ENCODE measurements at places on chromosomes 6 and 20.

DNA sequence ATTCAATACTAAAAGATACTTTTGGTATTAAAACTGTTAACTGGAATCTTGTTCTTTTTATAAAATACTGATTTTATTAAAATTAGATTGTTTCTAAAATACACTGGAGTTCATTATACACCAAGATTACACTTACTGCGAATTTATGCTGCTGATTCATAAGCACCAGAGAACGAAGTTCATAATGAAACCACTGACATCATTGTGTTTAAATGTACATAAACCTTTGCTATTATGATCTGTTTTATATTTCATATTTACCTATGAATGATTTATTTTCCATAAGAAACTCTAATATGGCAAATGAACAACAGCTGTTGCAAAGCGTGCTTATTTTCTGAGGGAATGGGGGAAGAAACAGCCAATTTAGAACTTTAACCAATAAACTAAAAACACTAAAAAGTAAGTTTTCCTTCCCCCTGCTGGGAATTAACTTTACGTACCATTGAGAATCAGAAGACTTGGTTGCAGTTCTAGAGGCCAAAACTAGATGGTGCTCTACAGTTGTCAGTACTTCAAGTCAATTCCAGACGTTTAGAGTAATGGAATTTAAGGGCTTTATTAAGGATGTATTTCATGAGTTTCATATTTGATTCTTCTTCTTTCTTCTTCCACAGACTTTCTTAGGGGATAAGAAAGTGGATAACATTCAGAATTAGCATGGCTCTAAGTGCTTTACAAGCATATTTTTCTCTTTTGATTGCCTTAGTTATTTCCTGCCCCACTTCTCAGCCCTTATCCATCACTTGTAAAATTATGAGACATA, 30.8 kb upstream of the COL19A1 start:
- DNase-seq = no peak

DNA sequence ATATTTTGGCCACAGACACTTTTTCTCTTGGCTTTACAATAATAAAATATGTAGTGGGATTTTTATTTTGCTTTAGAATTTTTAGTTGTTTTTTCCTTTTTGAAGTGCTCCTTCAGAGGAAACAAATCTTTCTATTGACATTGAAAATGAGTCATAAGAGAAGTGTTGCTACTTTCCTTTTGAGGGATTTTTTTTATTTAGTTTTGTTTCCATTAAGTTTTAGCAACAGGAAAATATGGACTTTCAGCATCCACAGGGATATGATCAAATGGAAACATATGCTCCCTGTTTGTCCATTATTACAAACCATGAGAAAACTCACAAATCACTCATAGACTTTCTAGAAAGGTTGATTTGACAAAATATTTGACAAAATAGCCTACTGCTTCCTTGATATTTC, 65.3 kb upstream of the BMP2 start:
- DNase-seq = no peak

- no peak for DNase-seq
These were observed 10.6 kb upstream of the FAM8A1 start for GRCh38 chr6:17589406-17590096.

- DNase-seq = no peak
These were observed 312.3 kb downstream of the CDC5L start for GRCh38 chr6:44699851-44700250.

DNA sequence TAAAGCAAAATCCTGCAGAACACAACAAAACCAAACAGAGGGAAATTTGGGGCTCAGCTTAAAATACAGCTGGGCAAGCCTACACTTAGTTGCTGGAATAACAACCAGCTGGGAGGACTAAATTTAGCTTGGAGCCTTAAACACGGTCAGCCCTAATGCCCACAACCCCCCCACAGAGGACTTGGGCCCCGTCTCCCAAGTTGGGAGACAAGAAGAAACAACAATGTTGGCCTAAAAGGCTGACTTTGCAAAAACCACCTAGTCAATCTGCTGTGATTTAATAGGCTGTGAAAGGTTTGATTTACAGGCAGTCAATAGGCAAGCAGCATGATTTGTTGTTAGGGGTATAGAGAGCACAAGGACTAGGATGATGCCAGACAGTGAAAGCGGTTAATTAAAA, 40.3 kb upstream of the ARMC2 start:
- no peak for DNase-seq

- DNase-seq = no peak
These were observed 480 bp upstream of the NT5E start for GRCh38 chr6:85449388-85449817.

DNA sequence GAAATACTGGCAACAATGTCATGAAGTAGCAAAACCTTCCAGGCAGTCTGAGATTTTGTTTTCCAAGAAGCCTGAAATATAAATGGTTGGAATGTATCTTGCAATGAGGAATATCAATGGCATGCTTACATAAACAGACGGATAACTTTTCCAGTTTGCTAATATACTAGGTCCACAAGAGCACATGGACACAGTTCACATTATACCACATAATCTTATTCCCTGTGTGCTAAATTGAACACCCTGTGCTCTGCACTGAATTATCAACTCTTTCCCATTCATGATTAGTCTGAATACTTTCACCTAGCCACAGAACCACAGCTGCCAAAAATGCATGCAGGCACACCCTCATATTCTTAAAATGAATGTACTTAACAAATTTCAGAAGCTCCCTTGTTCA, 274.3 kb downstream of the COL12A1 start:
- no peak for DNase-seq

- DNase-seq = no peak
These were observed 792.8 kb upstream of the EYS start for GRCh38 chr6:66499851-66500250.

GRCh38 chr6:147366290-147366689, 142.2 kb upstream of the SAMD5 start:
- no peak for DNase-seq

DNA sequence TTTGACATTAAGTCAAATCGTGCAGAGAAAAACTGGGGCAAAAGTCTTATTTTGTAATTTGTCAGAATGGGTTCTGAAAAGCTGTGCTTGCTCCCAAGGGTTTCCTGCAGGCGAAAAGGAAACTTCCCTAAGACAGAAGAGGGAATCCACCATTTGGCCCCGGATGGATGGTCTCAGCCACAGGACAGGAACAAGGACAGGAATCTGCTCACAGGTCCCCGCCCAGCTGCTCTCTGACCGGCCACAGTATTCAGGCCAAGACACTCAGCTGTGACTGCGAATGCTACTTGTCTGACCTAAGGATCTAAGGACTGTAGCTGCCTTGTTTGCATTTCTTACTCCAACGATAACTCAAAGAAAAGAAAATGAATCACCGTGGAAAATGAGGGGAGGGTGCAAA, 197.0 kb downstream of the BMP7 start:
- DNase-seq = no peak

DNA sequence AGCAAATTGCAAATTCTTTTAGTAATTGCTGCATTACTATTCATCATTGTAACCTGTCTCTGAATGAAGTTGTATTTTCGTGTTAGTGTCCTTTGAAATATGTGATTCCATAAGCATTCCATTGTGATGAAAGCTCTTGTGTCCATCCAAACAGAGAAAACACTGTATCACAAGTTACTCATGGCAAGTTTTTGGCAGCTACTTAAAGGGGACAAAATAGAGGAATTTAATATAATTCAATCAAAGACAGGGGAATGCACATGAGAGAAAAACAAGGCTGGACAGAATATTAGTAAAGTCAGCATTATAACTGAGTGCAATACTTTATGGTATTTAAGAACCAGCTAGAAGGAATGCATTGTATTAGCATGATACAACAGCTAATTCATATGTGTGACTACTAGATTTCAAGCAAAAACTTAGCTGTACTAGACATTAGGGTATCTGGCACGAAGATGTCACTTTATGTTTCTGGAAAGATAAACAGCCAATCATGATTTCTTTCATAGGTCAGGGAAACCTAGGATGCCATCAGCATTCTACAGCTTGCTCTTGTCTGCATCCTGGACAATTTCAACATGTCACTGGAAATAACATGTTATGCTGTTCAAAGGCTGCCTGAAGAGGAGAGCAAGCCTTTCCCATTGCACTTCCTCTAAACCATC, 270.6 kb upstream of the MARCKS start:
- DNase-seq = no peak

DNA sequence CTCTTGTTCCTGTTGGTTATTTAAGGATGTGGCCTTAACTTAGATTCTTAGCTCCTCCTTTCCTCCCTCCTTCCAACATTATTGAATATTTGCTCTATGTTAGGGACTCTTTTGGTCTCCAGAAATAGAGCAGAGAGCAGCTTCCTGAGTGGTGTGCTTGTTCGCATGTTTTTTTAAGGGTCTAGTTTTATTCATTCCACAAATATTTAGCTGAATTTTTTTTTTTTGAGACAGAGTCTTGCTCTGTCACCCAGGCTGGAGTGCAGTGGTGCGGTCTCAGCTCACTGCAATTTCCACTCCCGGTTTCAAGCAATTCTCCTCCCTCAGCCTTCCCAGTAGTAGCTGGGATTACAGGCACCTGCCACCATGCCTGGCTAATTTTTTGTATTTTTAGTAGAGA, 169.2 kb downstream of the ZFAND3 start:
- no peak for DNase-seq

GRCh38 chr6:169960886-169961611, 209.6 kb downstream of the ERMARD start:
- DNase-seq = no peak

DNA sequence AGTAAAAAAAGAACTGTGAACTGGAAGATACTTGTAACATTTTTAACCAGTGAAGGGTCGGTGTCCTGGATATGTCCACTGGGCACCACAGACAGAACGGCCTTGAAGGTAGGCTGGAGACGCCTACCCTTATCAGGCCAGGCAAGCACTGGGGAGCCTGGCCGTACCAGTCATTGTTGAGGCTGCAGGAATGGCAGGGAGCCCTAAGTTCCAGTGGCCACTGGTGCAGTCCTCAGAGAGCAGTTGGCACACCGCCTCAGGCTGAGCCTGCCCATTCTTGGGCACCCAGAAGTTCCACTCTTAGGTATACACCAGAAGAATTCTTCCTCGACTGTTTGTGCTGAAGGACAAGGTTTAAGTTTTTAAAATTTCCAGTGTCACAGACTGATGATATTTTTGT, 20.5 kb downstream of the DNAJC5 start:
- no peak for DNase-seq

GRCh38 chr20:31691646-31692275, 30.9 kb downstream of the BCL2L1 start:
- DNase-seq = no peak

- DNase-seq = no peak
These were observed 173.6 kb downstream of the CDC5L start for GRCh38 chr6:44561060-44561623.
